ENCODE measurements at places on chromosomes 13 and 19. TPM values are rescaled to one million over a fixed set of nuclear protein-coding genes. Genes with fewer than 3 reads are reported as not detected.

RAX2 gene
- not detected for total RNA-seq

PGLYRP2 gene
- not detected for total RNA-seq

SLC25A41 gene
- 0.29 TPM for total RNA-seq

MRPL57 gene
- total RNA-seq = 11.8 TPM

PRDX2 gene
- 671 TPM for total RNA-seq

ZNF793 gene
- total RNA-seq = 19.4 TPM

TRAPPC5 gene
- total RNA-seq = 142 TPM

NCAN gene
- 186 TPM for total RNA-seq

ARGLU1 gene
- total RNA-seq = 129 TPM

SIGLEC10 gene
- total RNA-seq = not detected

RFPL4AL1 gene
- 0.96 TPM for total RNA-seq

APC2 gene
- 371 TPM for total RNA-seq

KIR3DL2 gene
- total RNA-seq = not detected

CCDC122 gene
- 5.3 TPM for total RNA-seq
